ENCODE measurements at places on chromosomes 4 and X.

DNA sequence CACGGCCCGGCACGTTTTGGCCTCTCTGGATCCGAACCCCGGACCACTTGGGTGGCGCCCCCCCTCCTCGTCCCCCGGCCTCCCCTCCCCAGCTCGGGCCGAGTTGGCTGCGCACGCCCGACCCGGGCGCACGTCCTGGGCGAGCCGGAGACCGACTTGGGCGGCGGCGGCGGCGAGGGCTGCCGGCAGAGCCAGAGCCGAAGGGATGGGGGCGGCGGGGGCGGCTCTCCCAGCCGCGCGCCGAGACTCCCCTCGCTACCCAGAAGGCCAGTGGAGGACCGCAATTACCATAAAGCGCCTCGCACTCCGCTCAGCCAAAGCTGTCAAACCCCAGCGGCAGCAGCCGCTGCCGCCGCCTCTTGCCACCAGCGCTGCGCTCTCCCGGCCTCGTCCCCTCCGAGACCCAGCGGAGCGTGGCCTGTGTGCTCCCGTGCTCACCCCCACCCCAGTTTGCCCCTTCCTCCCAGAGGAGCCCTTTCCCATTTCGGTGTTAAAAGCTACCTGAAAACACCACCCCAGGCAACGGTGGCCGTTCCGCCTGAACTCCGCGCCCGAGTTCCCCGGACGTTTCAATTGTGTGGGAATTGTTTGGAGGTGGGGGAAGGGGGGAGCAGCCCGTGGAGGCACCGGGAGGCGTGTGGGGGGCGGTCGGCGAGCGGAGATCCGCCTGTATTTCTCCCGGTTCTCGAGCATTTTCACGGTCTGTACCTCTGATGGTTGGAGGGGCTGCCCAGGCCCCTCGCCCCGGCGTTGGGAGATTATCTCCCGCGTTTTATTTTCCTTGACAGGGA is 701 bp upstream of the BCOR start:
- ATAC-seq: peak; percentile 22

DNA sequence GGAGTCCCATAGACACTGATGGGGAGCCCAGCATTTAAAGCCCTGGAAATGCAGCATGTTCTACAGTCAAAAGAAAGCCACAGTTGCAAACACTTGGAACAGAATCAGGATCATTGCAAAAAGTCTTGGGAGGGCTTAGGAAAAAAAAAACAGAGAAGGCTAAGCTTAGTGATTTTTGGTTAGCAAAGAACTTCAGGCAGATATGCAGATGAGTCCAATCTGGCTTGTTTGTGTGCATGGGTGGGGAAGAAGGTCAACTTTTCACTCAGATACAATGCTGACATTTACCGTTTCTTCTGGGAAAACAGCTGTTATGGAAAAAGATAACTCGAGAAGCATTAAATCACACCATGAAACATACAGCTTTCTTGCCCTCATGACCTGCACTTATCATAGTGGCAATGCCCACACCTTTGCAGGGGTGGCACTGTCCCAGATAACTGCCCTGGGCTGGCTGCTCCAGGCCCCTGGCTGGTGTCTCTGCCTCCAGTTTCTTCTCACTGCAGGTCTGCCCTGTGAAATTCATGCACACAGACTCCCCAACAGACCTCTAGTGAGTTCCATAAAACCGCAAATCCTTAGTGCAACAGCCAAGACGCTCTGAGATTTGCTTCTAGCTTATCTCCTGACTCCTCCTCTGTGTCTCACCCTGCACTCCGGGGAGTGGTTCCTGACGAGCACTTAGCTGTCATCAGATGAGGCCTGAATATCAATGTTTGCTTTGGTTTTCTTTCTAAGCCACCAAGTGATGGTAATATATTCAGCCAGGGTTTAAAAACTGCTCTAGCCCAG is 99.2 kb downstream of the DRD5 start:
- no peak for ATAC-seq

GRCh38 chr4:34720571-34720970 is 1523.7 kb downstream of the ARAP2 start:
- ATAC-seq: no peak

DNA sequence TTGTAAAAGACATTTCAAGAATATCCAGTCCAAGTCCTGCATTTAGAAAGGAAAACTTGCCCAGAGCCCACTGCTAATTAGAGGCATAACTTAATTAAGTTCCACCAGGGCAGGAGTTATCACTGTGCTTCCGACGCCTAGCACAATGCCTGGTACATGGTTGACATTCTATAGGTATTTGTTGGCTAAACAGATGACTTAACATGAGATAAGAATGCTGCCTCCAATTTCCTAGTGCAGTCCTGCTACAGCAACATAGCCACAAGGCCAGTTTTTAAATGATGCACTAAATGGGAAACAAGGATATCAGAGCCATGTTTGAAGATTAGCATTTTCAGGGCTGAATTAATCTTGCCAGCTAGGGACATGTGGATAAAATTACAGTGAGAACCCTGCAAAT is 164.1 kb downstream of the RASL11B start:
- ATAC-seq: no peak

DNA sequence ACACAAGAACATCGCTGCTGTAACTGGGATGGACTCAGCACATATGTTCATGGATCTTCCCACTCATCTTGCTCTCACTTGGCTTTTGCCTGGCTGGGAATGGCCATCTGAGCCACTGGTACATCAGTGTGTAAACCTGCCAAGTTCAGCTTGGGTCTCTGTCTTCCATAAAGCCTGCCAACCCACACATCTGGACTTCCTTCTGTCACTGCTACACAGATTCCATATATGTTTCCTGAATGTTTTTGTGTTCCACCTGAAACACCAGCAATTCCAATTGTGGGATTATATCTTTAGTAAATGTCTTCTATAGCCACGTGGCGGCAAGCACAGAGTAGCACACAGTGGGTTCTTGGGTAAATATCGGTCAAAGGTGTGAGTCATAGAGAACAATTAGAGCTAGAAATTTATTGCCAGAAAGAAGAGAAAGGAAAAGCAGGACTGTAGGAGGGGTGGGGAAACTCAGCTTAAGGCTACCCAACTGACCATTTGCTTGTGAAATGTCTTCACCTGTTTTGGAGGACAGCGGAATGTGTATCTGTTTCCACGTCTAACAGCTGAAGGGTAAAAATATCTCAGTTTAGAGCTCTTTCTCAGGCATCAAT is 125.9 kb downstream of the MFAP3L start:
- no peak for ATAC-seq

DNA sequence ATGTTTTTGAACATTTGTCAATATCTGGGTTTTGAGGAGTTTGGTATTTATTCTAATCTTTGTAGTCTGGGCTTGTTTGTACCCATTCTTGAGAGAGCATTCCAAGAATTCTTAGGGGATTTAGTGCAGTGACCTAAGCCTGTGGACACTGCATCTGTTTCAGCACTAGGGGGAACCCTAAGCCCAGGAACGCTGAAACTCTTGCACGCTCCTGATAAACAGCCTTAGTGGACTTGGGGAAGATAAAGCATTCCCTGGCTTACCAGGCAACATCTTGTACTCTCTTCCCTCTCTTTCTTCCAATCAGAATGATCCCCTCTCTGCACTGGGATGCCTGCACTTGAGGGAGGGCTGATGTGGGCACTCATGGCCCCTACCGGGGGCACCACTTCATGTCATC is 654.9 kb upstream of the HTR2C start:
- ATAC-seq: no peak

- no peak for ATAC-seq
These were observed 797 bp downstream of the CD99L2 start for GRCh38 chrX:150897421-150898320.

DNA sequence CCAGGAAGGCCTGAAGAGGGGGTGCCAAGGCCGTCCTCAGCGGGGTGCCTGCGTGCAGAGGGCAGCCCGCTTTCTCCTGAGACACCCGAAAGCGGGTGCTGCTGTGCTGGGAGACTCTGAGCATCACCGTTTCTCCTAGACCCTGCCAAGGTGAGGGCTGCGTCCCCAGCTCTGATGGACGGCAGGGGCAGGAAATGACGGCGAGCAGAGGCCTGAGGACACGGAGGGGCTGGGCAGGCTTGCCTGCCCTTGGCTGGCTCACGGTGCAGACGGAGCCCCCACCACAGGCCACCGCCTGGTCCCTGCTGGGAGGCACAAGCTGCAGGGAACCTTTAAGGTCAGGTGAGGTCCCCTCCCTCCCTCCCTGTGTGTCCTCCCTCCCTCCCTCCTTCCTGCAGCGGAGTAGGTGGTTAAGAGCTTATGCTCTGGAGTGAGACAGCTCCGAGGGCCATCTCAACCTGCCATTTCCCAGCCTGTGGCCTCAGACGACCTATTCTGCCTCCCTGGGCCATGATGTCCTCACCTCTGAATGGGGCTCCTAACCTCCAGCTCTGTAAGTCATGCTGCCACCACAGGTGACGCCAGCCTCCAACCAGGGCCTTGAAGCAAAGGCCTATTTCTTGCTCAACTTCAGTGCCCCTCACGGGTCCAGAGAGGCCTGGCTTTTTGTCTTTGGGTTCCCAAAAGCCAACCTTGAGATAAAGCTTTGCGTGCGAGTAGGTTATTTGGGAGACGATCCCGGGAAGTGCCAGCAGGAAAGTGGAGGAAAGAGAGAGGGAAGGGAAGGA is 54.2 kb upstream of the GRPEL1 start:
- ATAC-seq: no peak
